Stimulated activated CD4-positive, alpha-beta T cell treated with anti-CD3 and anti-CD28 coated beads, Interleukin-1b, Interleukin-23, amount 100 ng/mL, for 1 hour (primary cell): ENCODE measurements at places on chromosomes 13 and 19.

DNA sequence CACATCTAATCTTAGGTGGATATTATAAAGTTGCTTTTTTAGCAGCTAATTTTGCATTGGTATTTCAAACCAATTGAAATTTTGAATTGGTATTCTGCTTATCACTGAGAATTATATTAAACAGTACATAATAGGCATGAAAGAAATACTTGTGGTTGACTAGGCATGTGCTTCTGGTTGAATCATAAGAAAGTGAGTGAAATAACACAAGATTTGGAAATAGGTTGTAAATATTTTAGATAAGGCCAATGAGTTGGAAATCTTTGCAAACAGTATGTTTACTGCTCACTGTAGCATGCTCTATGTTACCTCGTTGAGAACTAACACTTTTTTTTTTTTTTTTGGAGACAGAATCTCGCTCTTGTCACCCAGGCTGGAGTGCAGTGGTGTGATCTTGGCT is 66.8 kb upstream of the RFC3 start:
- no peak for DNase-seq

DNA sequence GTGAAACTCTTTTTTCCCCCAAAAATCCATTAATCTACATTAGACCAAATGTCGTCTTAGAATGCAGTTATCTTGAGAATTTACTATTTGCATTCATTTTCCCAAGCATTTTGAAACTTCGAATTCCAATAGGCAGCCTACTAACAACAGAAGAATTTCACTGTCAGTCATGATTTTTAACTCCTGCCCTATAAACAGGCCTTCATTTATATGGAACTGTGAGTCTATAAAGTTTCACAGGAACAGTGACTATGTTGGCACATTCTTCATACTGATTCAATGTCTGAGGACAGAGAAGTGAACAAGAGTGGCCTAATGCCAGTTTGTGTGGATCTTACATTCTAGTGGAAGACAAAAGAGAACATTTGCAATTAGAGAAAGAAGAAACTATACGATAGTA is 198.0 kb downstream of the PCDH17 start:
- DNase-seq, result no peak

GRCh38 chr19:45010306-45010705 is 9.0 kb downstream of the RELB start:
- no peak for DNase-seq

DNA sequence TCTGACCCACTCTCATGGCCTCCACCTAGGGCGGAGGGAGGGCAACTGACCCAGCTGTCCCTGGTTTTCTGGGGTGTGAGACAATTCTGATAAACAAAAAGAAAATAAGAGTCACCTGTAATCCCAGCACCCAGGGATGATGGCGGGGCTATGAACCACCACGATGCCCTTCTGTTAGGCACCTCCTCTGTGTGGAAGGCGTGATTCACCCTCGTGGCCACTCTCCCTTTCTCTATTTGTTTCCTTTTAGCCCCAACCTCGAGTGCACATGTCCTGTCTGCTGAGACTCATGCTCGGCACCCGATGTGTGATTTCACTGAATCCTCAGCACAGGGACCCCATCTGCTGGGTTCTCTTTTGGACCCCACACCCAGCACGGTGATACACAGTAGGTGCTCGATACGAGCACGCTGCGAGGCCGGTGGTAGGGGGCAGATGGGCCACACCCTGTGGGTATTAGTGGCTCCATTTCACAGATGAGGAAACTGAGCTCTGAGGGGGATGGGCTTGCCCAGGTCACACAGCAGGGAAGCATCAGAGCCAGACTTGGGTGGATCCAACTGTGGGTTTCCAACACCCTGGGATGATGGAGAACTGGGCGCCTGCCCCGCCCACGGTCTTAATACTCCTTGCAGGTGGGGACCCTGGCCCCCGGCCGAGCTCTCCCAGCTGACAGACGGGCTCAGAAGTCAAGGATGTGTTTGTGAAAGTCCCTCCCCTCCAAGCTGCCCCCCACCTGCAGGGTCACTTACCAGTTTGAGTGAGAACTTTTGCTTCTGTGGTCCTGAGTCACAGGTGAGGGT is 24.9 kb downstream of the VRK3 start:
- DNase-seq, result no peak

GRCh38 chr13:40153516-40153915 is 498.1 kb downstream of the COG6 start:
- no peak for DNase-seq

DNA sequence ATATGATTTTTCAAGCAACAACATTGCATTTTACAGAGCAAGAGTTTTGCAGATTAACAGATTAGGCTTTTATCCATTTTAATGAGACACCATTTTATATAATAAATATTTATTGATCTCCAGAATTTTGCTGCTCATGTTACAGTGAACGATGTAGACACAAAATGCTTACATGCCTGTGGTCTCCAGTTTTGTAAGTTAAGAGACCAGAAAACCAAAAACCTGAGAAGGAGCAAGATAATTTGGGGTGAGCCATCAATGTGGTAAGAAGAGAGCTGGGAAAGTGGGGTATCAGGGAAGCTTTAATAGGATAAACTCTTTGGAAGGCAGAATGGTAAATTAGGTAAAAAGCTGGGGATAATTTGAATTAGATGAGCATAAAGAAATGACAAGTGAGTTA is 2100.5 kb upstream of the PCDH20 start:
- no peak for DNase-seq

DNA sequence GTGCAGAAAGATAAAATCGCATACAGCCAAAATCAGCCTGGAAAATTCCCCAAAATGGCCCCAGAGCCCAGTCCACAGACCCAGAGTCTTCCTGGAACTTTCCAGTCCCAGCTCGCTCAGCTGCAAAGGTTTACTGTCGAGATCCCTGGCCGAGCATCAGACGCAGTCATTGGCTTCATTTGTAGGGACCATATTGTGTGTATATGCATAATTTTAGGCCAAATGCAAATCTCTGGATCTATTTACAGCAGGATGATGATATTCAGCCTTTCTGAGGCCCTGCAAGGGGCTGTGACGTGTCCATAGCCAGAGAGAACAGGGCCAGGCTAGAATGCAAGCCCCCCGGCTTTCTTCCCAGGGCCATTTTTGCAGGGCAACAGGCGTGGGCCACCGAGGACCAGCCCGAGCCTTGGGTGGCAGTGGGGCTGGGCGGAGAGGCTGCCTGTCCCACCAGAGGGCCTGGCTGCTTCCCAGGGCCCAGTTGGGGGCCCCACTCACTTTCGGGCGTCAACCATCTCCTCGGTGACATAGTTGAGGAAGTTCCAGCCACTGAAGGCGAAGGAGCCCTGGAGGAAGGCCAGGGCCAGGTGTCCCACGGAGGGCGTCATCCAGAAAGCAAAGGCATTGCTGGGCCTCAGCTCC is 13.7 kb downstream of the SLC7A10 start:
- no peak for DNase-seq

GRCh38 chr19:28416245-28416644 is 796.7 kb downstream of the UQCRFS1 start:
- no peak for DNase-seq
